ENCODE measurements at places on chromosomes 11 and 22.

GRCh38 chr22:44582016-44582415 is 84.0 kb upstream of the RTL6 start:
- DNase-seq, result peak; percentile 56

- peak; percentile 95 for DNase-seq
Observed at GRCh38 chr22:22060200-22061084, 77.9 kb upstream of the TOP3B start.

DNA sequence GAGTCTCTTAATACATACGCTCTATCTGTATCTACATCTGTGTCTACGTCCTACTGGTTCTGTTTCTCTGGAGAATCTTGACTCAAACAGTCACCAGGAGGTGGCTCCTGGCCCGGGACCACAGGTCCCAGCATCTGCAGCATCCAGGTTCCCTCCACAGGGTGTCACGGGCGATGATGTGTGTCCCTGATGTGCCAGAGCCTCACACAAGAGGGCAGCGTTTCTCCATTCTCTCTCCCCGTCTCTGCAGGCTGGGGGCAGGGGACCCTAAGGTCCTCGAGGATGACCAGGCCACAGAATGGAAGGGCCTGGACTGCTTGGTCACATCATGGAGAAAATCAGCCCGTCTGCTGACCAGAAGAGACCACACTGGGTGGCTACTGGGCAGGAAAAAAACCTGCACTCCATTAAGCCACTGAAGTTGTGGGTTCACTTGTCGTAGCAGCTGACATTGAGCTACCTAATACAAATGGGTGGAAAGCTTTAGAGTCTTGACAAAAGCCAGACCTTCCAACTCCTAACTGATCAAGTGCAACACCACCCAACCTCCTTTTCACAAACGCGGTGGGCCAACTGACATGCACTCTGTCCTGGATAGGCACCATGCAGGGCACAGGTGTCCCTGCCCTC is 392.5 kb downstream of the CTTN start:
- no peak for DNase-seq

GRCh38 chr11:37504921-37505320 is 906.9 kb upstream of the RAG2 start:
- DNase-seq, result no peak

- DNase-seq, result no peak
Observed at GRCh38 chr11:122097419-122098001, 18.5 kb downstream of the BLID start.

GRCh38 chr22:29780748-29781676 is 13.8 kb downstream of the UQCR10 start:
- DNase-seq, result no peak

- DNase-seq, result no peak
Observed at GRCh38 chr11:118007040-118007439, 20.8 kb downstream of the IL10RA start.

DNA sequence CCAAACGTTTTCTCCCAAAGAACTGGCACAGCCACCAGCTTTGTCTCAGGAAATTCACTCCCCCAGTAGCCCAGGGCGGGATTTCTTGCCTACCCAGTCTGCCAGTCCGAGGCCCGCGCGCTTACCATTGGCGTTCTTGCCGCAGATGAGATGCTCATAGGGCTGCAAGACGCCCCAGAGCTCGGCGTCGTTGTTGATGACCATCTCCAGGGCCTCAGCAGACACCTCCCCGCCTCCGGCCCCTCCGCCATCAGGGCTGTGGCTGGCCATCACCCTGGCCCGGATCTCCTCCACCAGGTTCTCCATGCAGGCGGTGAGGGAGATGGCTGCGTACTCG is 1.3 kb downstream of the ABTB2 start:
- DNase-seq, result no peak

DNA sequence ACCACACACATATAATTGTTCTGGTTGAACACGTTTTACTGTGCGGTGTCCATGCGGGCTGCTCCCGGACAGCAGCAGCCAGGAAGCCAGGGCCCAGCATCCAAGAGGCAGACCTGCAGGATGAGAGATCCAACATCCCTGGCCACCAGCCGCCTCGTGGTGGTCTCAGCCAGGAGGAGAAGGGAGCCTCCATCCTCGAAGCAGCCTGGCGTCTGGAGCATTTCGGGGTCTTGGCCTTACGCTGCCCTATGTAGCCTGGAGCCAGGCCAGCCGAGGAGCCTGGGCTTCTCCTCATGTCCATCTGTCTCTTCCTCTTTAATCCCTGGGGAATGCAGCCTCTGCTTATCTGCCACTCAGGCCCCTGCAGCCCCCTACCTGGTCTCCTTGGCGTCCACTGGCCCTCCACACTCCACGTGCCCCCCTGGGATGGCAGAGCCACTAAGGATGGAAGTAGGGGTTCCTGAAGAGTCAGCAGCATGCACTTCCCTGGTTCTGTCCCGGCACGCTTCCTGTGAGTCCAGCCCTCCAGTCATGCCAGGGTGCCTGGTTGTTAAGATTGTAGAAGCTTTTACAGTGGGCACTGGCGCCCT is 253.2 kb downstream of the TBC1D22A start:
- no peak for DNase-seq

- DNase-seq, result no peak
Observed at GRCh38 chr11:115709297-115709696, 205.1 kb upstream of the CADM1 start.

GRCh38 chr11:132114743-132115142 is 744.3 kb downstream of the NTM start:
- no peak for DNase-seq

GRCh38 chr11:30131535-30131934 is 99.3 kb upstream of the FSHB start:
- DNase-seq, result no peak

DNA sequence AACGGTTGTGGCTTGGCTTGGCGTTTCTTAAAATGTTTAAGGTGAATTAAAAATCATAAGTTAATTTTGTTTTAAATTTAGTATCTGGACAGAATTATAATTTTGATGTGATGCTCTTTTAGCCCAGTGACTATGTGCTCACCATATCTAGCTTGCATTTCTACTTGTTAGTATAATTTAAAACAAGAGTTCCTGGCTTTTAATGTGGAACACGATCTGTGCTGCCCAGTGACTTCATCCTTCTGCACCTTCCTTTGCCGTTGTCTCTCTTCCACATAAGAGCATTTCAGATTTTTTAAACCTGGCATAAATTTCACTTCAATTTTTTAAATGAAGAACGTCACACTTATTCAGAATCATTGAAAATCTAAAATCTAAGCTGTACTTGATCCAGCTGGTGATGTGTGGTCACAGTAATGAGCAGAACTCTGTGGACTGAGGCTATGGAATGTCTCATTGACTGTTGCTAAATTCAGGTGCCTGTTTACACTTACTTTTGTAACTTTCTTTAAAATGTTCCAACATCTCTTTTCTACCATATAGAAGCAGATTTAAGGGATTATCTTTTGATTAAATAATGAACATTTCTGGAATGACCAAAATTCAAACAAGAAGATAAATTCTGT is 75.4 kb upstream of the ADSL start:
- DNase-seq, result no peak

- no peak for DNase-seq
Observed at GRCh38 chr11:33828604-33829429, 54.5 kb upstream of the FBXO3 start.

DNA sequence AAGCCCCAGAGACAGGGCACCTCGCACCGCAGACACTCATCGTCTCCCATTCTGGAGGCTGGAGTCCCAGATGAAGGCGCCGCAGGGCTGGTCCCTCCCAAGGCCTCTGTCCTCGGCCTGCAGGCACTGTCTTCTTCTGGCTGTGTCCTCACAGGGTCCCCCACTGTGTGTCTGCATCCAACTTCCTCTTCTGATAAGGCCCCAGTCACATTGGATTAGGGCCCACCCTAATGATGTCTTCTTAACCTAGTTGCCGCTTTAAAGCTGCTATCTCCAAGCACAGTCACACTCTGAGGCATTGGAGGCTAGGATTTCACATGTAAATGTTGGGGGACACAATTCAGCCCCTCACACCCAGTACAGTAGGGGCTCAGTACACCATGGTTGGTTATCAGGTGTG is 48.9 kb downstream of the DHCR7 start:
- no peak for DNase-seq

DNA sequence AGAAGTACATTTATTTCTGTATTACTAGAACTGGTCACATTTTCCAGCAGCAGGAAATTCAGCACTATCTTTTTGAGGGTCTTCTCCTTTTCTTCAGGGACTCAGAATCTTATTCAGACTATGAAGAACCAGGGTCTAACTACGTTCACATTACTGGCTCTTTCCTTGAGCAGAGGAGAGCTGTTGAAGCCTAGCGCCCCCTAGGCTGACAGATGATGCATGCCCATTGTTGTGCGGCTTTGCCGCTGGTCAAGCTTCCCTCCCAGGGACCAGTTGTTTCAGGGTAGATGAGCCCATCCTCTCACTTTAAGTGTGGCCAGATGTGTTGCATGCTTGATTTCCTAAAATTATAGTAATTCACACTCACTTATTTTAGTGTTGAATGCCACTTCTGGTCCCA is 168.2 kb upstream of the PDGFD start:
- DNase-seq, result no peak

DNA sequence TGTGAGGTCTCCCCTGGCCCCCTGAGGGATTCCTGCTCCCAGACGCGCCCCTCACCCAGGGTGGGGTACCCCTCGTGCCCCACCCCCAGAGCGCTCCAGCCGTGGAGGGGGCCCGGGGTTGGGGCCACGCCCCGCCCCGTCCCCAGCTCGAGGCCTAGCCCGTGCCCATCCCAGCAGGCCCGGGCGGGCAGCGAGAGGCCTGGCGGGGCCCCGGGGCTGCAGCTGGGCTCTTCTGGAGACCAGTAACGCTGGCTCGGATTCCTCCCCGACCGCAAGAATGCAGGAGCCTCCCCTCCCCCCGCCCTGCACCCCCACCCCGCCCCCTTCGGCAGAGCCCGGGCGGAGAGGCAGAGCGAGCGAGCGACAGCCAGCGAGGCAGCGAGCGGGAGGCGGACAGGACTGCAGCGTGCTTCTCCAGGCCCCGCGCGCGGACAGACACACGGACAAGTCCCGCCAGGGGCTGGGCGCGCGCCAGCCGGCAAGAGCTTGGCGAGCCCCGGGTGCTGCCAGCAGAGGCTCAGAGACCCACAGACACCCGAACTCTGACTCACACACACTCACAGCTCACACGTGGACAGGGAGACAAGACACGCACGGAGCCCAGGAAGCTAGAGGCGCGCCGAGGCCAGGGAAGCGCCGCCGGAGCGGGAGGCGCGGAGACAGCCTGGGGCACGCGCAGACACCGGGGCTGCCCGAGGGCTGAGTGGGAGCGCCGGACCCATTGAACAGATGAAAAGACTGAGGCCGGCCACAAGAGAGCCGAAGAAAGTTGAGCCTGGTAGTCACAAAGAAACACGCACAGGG is 15.2 kb downstream of the BCL9L start:
- peak; percentile 84 for DNase-seq

- DNase-seq, result no peak
Observed at GRCh38 chr11:66509131-66509561, 1.3 kb upstream of the BBS1 start.

GRCh38 chr11:127362754-127363308 is 362.3 kb upstream of the KIRREL3 start:
- DNase-seq, result no peak

- no peak for DNase-seq
Observed at GRCh38 chr22:25202290-25202921, 2.7 kb downstream of the CRYBB3 start.

- DNase-seq, result peak; percentile 95
Observed at GRCh38 chr11:2699531-2700414, at the start of gene KCNQ1OT1. Gene KCNQ1OT1, minus strand, starts transcription at chr11:2699994.
